ENCODE measurements at places on chromosomes 1 and 21. TPM values are rescaled to one million over a fixed set of nuclear protein-coding genes. Genes with fewer than 3 reads are reported as not detected.
A peak's percentile ranks its signal among the peaks of the same experiment; 100 is the strongest.

DNA sequence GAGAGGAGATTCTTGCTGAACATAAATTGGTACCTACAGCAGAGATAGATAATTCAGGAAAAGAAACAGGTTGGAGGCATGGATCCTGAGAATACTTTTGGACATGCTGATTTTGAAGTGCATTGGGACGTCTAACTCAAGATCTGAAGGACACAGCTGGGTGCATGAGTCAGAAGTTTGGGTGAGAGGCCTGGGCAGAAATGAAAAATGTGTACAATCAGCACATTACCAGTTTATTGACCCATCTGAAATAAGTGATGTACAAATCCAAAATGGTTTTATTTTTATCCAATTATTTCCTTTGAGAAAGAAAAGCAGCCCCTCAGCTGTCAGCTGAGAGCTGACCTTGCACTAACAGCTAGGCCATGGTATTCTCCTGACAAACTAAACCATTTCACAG lies 975.2 kb upstream of the B3GALT2 start:
- H3K27me3 ChIP-seq = no peaks in the 10 kb centered on the region
- no peaks in the 10 kb centered on the region for H3K36me3 ChIP-seq
- H3K27ac ChIP-seq = no peak overlapping the region
- no peaks in the 10 kb centered on the region for H3K4me1 ChIP-seq

The DYNLT4 gene
- 2.0 TPM for total RNA-seq

- H3K36me3 ChIP-seq = no peaks in the 10 kb centered on the region
- no peaks in the 10 kb centered on the region for H3K27me3 ChIP-seq
- peak overlapping the region; percentile 81 for H3K27ac ChIP-seq
- no peak for DNase-seq
Observed at GRCh38 chr1:156673387-156674121, 3.7 kb downstream of the NES start.

GRCh38 chr1:25458541-25459298 lies 28.0 kb downstream of the MACO1 start:
- no peak for DNase-seq
- no peaks in the 10 kb centered on the region for H3K4me1 ChIP-seq
- H3K36me3 ChIP-seq = no peaks in the 10 kb centered on the region
- H3K27me3 ChIP-seq = no peaks in the 10 kb centered on the region
- H3K27ac ChIP-seq = no peak overlapping the region
- no peak overlapping the region for H3K4me3 ChIP-seq

DNA sequence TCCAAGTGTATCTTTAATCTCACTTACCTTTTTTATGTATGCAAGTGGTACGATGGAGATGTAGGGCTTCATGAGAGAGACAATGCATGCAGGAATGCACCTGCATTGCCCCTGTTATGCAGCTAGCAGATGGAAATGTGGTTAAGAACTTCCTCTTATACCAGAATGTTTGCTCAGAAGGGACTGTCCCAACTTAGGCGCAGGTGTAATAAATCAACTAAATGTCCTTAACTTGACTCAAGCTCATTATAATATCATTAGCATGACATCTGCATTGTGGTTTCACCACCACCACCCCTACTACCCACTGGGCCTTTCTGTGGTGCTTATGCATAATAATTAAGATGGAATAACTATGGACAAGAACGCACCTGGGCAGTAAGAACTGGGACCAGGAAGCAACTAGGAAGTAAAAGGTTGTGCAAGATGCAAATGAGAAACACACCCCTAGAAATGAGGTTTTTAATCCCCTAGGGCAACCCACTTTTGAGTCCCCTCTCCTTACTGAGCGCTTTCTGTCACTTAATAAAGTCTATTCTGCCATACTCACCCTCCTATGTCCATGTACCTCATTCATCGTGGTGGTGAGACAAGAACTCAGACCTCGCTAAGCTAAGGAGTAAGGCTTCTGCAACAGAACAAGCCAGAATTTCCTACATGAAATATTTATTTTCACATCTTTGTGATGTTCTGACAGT lies 1103.3 kb upstream of the B3GALT2 start:
- no peaks in the 10 kb centered on the region for H3K36me3 ChIP-seq
- no peak overlapping the region for H3K27ac ChIP-seq
- H3K4me1 ChIP-seq = no peaks in the 10 kb centered on the region

GRCh38 chr21:28554660-28555475 lies 437.8 kb downstream of the LTN1 start:
- H3K36me3 ChIP-seq = no peaks in the 10 kb centered on the region
- H3K4me1 ChIP-seq = no peaks in the 10 kb centered on the region
- H3K27me3 ChIP-seq = no peaks in the 10 kb centered on the region
- no peak for DNase-seq
- H3K4me3 ChIP-seq = no peak overlapping the region

The ITGB3BP gene
- total RNA-seq = 11.7 TPM
